ENCODE measurements at places on chromosomes 1 and 21. TPM values are rescaled to one million over a fixed set of nuclear protein-coding genes. Genes with fewer than 3 reads are reported as not detected.

The ICOSLG gene
- 4.2 TPM for total RNA-seq

The TMEM61 gene
- total RNA-seq = 0.56 TPM

The GNG4 gene
- 15.7 TPM for total RNA-seq

The C8B gene
- not detected for total RNA-seq

The RAB3B gene
- 6.3 TPM for total RNA-seq

The AHDC1 gene
- 18.0 TPM for total RNA-seq

The MAGOH gene
- total RNA-seq = 66.2 TPM

The OR2T11 gene
- total RNA-seq = not detected

The SPRR2B gene
- not detected for total RNA-seq

The LAX1 gene
- not detected for total RNA-seq

The INAVA gene
- total RNA-seq = 39.8 TPM

The ATPAF1 gene
- 33.0 TPM for total RNA-seq

The S100A8 gene
- total RNA-seq = not detected

The CNIH3 gene
- total RNA-seq = 0.66 TPM

The COG2 gene
- 19.5 TPM for total RNA-seq

The MASP2 gene
- total RNA-seq = 0.15 TPM

The ILDR2 gene
- not detected for total RNA-seq

The NTNG1 gene
- not detected for total RNA-seq

The ARHGAP29 gene
- total RNA-seq = 10.3 TPM

The BMP8B gene
- 5.3 TPM for total RNA-seq

The SPATC1L gene
- 0.46 TPM for total RNA-seq

The PRMT2 gene
- 50.3 TPM for total RNA-seq

The CELA3B gene
- not detected for total RNA-seq

The GJA5 gene
- not detected for total RNA-seq

The VWA5B1 gene
- total RNA-seq = not detected

The CCDC27 gene
- total RNA-seq = not detected

The BRDT gene
- total RNA-seq = not detected

The RIPPLY3 gene
- total RNA-seq = 0.59 TPM

The TMPRSS2 gene
- 0.09 TPM for total RNA-seq

The CLCNKB gene
- not detected for total RNA-seq

The LGR6 gene
- 0.77 TPM for total RNA-seq

The ANKRD65 gene
- 0.14 TPM for total RNA-seq

The MNDA gene
- not detected for total RNA-seq

The TRIM46 gene
- 2.9 TPM for total RNA-seq

The CFHR1 gene
- 0.15 TPM for total RNA-seq

The CRABP2 gene
- total RNA-seq = 9.1 TPM

The NBPF19 gene
- total RNA-seq = 6.8 TPM

The GPA33 gene
- not detected for total RNA-seq

The FCRL6 gene
- total RNA-seq = not detected

The NBPF6 gene
- not detected for total RNA-seq

The GCSAML gene
- not detected for total RNA-seq

All from A549 treated with Hydrocortisone at 1 μM for 4 hours (cell line).